ENCODE measurements at places on chromosomes 6 and 20.

- no peak for DNase-seq
Observed at GRCh38 chr6:151029970-151030369, 164.5 kb downstream of the MTHFD1L start.

- no peak for DNase-seq
Observed at GRCh38 chr6:1336246-1336843, 24.4 kb downstream of the FOXQ1 start.

DNA sequence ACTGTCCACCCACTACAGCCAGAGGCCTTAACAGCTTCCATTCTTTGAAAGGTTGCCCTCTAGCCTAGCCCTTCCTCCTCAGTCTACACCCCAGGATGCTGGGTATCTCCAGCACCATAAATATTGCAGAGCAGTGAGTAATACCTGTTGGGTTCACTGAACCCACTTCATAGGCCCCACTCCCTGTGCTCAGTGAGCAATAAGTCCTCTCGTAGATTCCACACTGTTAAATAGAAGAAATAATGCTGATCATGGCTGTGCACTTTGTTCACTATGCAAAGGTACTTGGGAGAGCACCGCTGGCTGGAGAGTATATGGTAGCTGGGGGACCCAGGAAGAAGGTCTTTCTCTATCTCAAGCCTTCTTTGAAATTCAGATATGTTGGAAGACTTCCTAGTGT lies 87.3 kb downstream of the RSPH3 start:
- no peak for DNase-seq

DNA sequence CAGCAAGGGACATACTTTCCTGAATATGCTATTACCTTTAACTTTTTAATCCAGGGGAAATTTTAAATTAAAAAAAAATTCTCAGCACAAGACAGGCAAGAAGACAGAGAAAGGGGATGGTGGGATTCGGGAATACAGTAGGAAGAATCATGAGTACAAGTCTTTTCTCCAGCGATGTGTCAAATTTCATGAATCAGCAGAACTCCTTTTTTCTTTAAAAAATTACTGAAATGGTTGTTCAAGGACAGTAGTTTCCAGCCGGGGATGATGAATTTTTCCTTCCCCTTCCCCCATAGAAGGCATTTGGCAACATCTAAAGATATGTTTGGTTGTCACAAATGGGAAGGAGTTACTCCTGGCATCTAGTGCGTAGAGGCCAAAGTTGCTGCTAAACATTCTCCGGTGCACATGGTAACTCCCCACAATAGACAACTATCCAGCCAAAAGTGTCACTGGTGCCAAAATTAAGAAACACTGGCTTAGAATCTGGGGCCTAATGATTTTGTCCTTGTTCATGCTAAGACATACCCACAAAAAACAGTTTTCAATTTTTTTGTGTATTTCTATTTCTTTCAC lies 450.2 kb downstream of the CBLN4 start:
- DNase-seq: no peak

DNA sequence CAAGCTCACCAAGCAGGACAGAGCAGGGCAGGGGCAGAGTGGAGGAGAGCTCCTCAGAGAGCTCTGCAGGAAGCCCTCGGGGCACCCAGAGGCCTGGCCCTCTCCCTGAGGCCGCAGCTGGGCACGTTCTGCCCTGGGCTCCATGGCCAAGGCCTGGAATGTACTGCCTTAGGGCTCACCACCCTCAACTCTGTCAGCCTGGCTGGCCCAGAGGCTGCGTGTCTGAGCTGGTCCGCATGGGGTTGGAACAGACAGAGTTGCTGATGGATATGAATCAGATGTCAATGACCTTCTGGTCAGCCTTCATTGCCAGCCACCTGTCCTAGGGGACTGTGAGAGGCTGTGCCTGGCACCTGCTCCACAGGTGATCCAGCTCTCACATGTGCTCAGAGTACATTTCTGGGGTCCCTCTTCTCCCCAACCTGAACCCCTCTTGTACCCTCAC lies 33.2 kb upstream of the PCMTD2 start:
- DNase-seq: no peak

DNA sequence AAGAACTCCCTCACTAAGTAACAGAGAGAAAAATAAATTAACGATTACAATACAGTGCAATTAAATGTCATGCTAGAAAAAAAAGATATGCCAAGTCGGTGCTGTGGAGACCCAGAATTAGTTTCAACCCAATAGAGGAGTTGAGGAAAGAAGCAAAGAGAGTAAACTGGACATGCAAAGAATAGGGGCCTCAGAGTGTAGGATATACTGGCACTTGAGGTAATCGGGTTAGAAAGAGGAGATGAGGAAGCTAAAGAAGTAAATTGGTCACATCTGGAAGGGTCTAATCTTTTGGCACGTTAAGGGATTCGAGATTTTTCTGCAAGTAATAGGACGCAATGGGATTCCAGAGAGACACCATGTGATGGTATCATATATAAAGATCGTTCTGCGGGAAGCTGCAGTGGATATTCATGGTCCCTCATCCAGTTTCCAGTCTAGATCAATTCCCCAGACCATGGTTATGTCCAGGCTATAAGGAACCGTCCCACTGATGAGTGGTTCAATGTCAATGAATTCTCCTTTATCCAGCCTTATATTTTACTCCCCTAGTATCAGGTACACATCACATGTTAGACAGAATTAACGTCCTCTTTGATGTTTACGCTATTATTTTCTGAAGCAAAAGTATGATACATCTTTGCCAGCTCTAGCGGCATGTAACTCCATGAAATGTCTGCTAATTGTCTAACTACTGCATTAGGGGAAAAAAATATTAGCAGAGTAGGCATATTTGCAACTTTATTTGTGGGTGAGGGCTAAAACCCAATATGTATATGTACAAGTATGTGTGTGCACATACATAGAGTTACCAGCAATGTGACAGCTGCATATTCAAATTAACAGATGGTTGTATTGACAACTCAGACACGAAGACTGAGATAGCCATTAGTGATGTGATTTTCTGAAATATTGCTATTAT lies 1.1 kb upstream of the TBC1D32 start:
- no peak for DNase-seq

DNA sequence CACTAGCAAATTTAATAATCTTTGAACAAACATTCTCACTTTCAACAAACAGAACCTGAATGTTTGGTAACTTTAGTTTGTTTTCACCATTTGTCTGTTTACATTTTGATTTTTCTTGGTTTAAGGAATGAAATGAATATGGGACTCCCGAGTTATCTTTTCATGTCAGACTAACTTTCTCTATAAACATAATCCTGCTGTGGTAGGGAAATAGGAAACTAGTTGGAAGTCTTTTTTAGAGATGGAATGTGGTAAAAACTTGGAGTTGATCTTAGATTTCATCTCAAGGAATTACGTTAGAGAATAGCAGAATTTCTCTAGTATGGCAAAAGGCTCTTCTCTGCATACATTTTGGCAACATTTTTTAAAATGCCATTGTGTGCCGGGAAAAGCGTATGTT lies 206.5 kb downstream of the CDKAL1 start:
- no peak for DNase-seq

DNA sequence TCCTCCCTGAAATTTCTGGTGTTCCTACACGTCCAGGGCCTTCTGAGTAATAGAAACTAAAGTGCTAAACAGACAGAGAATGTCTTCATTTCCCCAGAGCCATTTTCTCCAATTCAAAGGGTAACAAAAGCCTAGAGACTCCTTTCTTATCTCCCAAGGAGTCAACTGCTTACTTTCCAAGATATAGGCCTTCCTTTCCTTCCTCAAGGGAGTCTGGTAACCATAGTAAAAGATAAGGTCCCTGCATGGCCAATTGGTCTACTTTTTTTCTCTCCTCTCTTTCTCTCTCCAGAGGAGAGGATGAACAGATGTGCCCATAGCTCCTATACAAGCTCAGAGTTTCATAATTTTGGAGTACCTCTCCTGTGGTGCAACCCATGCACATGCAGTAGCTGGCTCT lies 185.7 kb downstream of the ASCC3 start:
- DNase-seq: no peak

- DNase-seq: no peak
Observed at GRCh38 chr20:13874394-13875157, 89.7 kb downstream of the NDUFAF5 start.

DNA sequence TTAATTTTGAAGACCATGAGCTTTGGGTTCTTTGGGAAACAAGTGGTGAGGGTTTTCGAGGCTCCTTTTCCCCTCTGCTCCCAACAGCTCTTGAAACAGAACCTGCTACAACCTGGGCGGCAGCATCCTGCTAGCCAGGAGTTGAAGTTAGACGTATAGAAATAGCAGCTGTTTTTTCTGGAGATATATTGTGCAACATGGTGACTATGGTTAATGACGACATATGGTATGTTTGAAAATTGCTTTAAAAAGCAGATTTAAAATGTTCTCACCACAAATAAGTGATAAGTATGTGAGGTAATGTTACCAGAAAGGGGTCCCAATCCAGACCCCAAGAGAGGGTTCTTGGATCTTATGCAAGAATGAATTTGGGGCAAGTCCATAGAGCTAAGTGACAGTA lies 138.9 kb downstream of the PDE7B start:
- DNase-seq: no peak

GRCh38 chr6:109045493-109045892 lies 49.2 kb downstream of the SESN1 start:
- DNase-seq: no peak

DNA sequence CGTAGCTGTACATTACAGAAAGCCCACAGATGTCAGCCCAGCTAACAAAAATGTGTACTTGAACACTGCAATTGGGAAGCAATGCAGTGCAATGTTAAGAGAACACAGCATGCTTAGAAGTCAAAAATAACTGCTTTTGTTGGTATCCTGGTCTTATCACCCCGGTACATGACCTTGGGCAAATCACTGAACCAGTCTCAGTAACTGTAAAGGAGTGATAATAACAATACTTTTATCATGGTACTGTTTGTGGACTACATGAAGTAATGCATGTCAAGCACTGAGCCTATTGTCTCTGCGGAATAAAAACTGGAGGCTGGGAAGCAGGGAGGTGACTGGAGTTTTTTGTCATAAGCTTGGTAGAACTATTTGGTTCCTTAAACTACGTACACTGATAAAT lies 44.7 kb upstream of the SPDEF start:
- no peak for DNase-seq
